ENCODE measurements at places on chromosomes 5 and 9. TPM values are rescaled to one million over a fixed set of nuclear protein-coding genes. Genes with fewer than 3 reads are reported as not detected.

The GLDC gene
- 0.52 TPM for total RNA-seq

The AGXT2 gene
- total RNA-seq, result not detected

The SPRY4 gene
- total RNA-seq, result 12.5 TPM

The CTXN3 gene
- total RNA-seq, result not detected

The TNPO1 gene
- 94.9 TPM for total RNA-seq

The GMCL2 gene
- total RNA-seq, result not detected

The ADAMTS19 gene
- total RNA-seq, result not detected

The ASTN2 gene
- 4.3 TPM for total RNA-seq

The OTP gene
- not detected for total RNA-seq

The PALM2AKAP2 gene
- total RNA-seq, result 65.6 TPM

The SMIM33 gene
- total RNA-seq, result not detected

The C5orf52 gene
- total RNA-seq, result not detected

The FREM1 gene
- 3.3 TPM for total RNA-seq

The RFESD gene
- total RNA-seq, result 2.0 TPM

The ZNF300 gene
- total RNA-seq, result 5.5 TPM

The MYO10 gene
- total RNA-seq, result 8.5 TPM

The MOB3B gene
- 3.2 TPM for total RNA-seq

The LPCAT1 gene
- total RNA-seq, result 30.8 TPM

The BAAT gene
- 0.09 TPM for total RNA-seq

The RARS1 gene
- 67.6 TPM for total RNA-seq

The FOCAD gene
- total RNA-seq, result 26.8 TPM

The EQTN gene
- total RNA-seq, result not detected

The CYFIP2 gene
- total RNA-seq, result 96.6 TPM

The C7 gene
- 985 TPM for total RNA-seq

The ALDOB gene
- total RNA-seq, result 0.24 TPM

The SLC4A9 gene
- total RNA-seq, result not detected

The C5orf46 gene
- not detected for total RNA-seq

The FGFR4 gene
- total RNA-seq, result 1.5 TPM

The KIF4B gene
- not detected for total RNA-seq

The SLC36A1 gene
- total RNA-seq, result 15.3 TPM

The CKMT2 gene
- 18.6 TPM for total RNA-seq

The GFRA3 gene
- 0.43 TPM for total RNA-seq

The SLC12A7 gene
- 34.6 TPM for total RNA-seq

The SLC25A2 gene
- 0.46 TPM for total RNA-seq

The PCDHGB3 gene
- 5.0 TPM for total RNA-seq

The ORM2 gene
- total RNA-seq, result not detected

The LPAR1 gene
- 147 TPM for total RNA-seq

The GPRIN1 gene
- 0.37 TPM for total RNA-seq

The SPINK6 gene
- not detected for total RNA-seq

The HRH2 gene
- 8.2 TPM for total RNA-seq

The SPIN1 gene
- 78.2 TPM for total RNA-seq

The SGCD gene
- total RNA-seq, result 56.3 TPM

The NUTM2F gene
- not detected for total RNA-seq
